Smooth muscle cell of trachea (primary cell): ENCODE measurements at places on chromosomes 7 and 10. TPM values are rescaled to one million over a fixed set of nuclear protein-coding genes. Genes with fewer than 3 reads are reported as not detected.

LRRC18 gene
- under 0.01 and 0.29 TPM in 2 replicates for total RNA-seq

ZNF679 gene
- not detected in 2 replicates for total RNA-seq

CALML5 gene
- not detected in 2 replicates for total RNA-seq

OPALIN gene
- not detected in 2 replicates for total RNA-seq

SH2D4B gene
- total RNA-seq: not detected in 2 replicates

COL26A1 gene
- total RNA-seq: not detected in 2 replicates

STEAP1B gene
- 11.9 and 25.9 TPM in 2 replicates for total RNA-seq

ZNRF2 gene
- 6.5 and 8.3 TPM in 2 replicates for total RNA-seq

CAMK2G gene
- 28.2 and 32.3 TPM in 2 replicates for total RNA-seq

OTUD1 gene
- total RNA-seq: 4.9 and 5.3 TPM in 2 replicates

EEF1AKMT2 gene
- 16.0 and 35.8 TPM in 2 replicates for total RNA-seq

KLLN gene
- 0.73 and 1.2 TPM in 2 replicates for total RNA-seq

PRRT4 gene
- total RNA-seq: under 0.01 TPM in 1 of 2 replicates, not detected in the other

ABLIM1 gene
- total RNA-seq: 3.3 and 4.6 TPM in 2 replicates

CRPPA gene
- 1.2 and 2.0 TPM in 2 replicates for total RNA-seq

COL17A1 gene
- under 0.01 and 1.6 TPM in 2 replicates for total RNA-seq

KIAA1549 gene
- 0.44 and 0.99 TPM in 2 replicates for total RNA-seq

LBX1 gene
- total RNA-seq: not detected in 2 replicates

HDAC9 gene
- 5.2 and 10.3 TPM in 2 replicates for total RNA-seq

IFIT1B gene
- total RNA-seq: not detected in 2 replicates

CNPY1 gene
- total RNA-seq: not detected in 2 replicates

HOXA5 gene
- total RNA-seq: 10.8 and 16.7 TPM in 2 replicates

SLF2 gene
- 36.9 and 37.5 TPM in 2 replicates for total RNA-seq

XRCC2 gene
- total RNA-seq: 0.50 and 2.6 TPM in 2 replicates

SEMA3A gene
- total RNA-seq: 80.4 and 117 TPM in 2 replicates

DLX5 gene
- total RNA-seq: not detected in 2 replicates

CTAGE15 gene
- total RNA-seq: not detected in 2 replicates

SEMA3E gene
- 2.2 and 6.8 TPM in 2 replicates for total RNA-seq
